ENCODE measurements at places on chromosomes 11 and 22.

DNA sequence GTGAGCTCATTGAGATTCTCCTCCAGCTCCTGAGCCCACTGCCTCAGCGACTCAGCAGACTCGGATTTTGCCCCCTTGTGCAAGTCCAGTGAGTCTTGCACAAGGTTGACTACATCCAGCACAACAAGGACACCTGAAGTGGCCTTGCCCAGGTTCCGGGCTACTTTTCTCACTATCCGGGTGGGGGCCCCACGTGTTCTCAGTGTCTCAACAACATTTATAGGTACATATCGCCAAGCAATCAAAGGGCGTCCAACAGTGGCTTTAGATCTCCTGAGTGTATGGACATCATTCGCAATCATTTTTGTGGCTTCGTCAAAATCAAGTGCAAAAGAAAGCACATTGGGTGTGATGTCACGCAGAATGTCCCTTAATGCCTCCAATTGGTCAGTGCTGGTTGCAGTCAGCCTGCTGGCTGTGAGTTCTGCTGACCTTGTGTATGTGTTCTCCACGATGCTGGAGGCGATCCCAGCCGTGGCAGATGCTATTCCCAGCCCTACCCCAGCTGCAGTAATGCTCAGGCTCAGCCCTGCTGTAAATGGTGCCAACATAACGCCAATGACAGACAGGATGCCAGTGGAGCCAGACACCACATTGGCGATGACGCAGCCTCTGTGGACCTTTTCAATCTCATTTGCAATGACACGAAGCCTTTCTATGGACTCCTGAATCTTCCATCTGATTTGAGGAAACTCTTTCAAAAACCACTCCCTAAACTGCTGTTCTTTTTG, 10.3 kb downstream of the APOL4 start:
- DNase-seq, result no peak

- DNase-seq, result no peak
Observed at GRCh38 chr22:44316393-44317122, 3.8 kb upstream of the SHISAL1 start.

DNA sequence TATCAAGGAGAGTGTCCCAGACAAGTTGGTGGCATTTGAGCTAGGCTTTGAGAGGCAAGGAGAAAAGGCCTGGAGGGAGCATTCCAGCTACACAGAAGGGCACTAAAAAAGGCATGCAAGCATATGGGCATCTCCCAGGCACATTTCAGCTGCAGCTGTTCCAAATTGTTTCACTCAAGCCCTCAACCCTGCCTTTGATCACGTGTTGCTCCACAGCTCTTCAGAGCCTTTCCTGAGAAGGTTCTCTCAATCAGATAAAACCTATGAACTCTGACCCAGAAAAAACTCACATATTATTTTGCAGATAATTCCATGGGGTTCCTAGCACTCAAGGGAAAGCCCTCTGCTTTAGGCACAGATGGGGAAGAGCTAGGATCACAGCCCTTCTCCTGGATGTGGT, 24.4 kb upstream of the HSPA8 start:
- DNase-seq, result no peak

DNA sequence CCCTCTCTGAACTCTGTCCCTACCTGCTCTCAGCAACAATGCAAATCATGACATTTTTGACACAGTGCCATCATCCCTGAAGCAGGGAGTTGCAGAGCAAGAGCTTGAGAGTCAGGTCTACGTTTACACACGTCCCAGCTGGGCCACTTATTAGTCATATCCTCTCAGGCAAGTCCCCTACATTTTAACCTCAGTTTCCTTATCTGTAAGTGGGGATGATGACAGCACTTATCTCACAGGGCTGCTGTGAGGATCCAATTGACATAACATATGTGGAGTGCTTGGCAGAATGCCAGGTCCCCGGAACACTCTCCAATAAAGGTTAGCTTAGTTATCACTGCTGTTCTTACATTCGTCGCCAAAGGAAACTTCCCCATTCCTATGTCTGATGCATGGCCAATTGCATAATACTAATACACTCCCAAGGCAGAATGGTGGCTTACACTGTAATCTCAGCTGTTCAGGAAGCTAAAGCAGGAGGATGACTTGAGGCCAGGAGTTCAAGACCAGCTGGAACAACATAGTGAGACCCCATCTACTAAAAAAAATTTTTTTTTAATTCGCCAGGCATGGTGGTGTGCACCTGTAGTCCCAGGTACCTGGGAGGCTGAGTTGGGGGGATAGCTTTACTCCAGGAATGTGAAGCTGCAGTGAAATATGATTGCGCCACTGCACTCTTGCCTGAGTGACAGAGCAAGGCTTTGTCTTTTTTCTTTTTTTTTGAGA, 16.6 kb downstream of the ASCC2 start:
- peak; percentile 99 for DNase-seq

- no peak for DNase-seq
Observed at GRCh38 chr11:14275076-14275475, 83.9 kb downstream of the RRAS2 start.

GRCh38 chr11:30358536-30358935, 35.6 kb downstream of the ARL14EP start:
- DNase-seq, result no peak

- no peak for DNase-seq
Observed at GRCh38 chr11:92558323-92558722, 333.7 kb downstream of the FAT3 start.

GRCh38 chr11:44006917-44007361, 40.8 kb upstream of the ACCSL start:
- DNase-seq, result no peak

DNA sequence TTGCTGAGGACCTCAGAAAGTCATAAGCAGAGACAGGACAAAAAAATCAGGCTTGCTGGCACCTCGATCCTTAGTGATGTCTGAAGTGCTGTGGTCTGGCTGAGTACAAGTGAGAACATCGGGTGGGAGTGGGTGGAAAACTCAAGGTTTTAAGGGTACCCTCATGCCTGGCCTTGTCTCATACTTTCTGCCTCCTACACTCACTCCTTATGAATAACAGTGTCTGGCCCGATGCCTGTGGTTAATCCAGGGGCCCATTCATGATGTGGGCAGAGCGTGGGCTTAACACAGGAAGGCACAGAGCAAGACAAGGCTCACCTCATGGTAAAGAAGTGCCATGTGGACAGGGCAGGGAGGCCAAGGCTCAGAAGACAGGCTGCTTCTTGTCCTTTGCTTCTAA, 11.0 kb upstream of the UCP3 start:
- DNase-seq, result no peak

- no peak for DNase-seq
Observed at GRCh38 chr11:109208121-109208520, 213.9 kb upstream of the C11orf87 start.

DNA sequence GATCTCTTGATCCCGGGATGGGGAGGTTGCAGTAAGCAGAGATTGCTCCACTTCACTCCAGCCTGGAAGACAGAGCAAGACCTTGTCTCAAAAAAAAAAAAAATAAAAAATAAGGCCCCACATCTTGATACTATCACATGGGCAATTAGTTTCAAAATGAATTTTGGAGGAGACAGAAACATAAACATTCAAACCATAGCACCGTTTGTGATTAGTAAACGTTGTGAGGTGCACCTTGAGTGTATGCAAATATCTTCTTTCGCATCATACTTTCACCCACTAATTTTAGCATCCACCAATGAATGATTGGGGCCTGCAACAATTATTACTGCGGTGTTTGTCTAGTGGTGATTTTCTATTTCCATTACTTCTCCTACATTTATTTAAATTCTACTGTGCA, 11.0 kb upstream of the SPDYC start:
- no peak for DNase-seq

DNA sequence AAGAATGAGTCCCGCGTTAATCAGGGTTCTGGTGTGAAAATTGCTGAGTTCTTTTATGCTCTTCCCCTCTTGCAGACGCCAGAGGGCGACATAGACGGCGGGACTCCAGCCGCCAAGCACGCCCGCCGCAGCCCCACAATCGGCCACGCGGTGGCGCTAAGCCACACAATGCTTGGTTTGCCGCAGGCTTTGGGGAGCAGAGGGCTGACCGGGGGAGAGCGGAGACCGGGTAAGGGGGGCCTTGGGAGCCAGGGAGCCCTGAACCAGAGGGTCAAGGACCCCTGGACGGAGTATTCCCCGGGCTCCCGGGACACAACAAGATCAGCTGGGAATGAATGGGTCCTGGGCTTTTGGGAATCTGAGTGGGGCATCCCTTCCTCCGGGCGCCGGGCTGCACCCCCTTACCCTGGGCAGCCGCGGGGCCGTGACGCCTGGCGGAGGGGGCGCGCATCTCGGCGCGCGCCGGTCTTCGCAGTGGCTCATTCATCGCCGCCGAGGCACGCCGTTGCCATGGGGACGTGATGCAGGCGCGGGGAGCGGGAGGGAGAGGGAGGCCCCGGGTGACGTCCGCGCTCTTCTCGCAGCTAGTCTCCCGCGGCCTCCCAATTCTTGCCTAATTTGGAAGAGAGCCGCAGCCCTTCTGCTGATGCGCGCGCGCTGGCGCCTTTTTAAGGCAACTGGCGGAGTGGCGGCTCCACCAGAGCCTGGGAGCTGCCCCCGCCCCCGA, 12.2 kb upstream of the NPAS4 start:
- no peak for DNase-seq

- no peak for DNase-seq
Observed at GRCh38 chr22:32733923-32734514, 67.5 kb upstream of the TIMP3 start.

- DNase-seq, result peak; percentile 8
Observed at GRCh38 chr22:22955866-22956535, 68.4 kb downstream of the IGLL5 start.

DNA sequence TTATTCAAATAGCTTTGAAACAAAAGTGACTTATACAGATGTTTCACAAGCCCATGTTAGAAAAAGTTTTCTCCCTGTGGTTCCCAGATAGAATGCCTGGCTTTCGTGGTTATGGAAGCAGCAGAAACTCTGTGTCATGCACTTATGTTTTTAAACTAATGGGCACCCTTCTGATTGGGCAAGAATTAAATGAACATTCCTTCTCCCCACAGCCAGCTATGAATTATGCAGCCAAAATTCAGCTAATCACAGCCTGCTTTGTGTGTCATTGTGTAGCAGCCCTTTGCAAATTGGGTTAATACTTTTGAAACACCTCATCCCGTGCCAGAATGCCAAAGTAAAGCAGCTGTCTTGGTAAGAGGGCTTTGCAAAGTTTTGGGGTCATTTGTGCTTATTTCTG, 46.9 kb downstream of the PANX1 start:
- peak; percentile 45 for DNase-seq

- DNase-seq, result peak; percentile 90
Observed at GRCh38 chr11:125082611-125083311, 19.7 kb downstream of the SLC37A2 start.

- DNase-seq, result no peak
Observed at GRCh38 chr22:18091478-18091877, 13.7 kb downstream of the PEX26 start.

DNA sequence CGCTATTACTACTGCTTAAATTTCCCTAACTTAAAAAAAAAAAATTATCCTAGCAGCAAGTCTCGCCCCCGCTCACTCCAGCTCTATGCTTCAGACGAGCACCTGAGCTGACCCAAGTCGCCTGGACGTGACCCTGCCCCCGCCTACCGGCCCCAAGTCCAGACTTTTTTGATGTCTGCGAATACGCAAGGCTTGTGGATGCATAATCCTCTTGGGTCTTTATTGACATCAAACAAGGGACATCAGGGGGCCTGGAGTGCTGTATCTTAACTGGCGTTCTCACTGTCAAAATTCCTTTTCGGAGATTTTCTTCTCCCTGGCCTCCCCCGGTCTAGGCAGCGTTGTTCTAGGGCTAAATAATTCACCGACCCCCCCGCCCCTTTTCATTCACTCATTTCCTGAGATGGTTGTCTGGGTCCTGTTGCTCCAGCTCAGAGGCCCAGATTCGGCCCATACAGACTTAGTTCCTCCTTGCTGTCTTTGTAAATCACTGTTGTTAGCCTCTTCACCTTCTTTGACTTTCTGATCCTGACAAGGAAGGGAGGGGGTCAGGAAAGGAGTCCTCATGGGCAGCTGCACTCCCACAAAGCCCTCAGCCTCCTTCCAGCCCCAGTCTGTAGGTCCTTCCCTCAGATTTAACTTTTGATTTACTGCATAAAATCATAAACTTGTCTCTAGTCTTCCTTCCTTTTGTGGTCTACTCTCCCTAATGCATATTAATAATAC, 601 bp upstream of the LRP4 start:
- no peak for DNase-seq

GRCh38 chr22:44183287-44183588, 2.5 kb downstream of the PARVG start:
- no peak for DNase-seq

DNA sequence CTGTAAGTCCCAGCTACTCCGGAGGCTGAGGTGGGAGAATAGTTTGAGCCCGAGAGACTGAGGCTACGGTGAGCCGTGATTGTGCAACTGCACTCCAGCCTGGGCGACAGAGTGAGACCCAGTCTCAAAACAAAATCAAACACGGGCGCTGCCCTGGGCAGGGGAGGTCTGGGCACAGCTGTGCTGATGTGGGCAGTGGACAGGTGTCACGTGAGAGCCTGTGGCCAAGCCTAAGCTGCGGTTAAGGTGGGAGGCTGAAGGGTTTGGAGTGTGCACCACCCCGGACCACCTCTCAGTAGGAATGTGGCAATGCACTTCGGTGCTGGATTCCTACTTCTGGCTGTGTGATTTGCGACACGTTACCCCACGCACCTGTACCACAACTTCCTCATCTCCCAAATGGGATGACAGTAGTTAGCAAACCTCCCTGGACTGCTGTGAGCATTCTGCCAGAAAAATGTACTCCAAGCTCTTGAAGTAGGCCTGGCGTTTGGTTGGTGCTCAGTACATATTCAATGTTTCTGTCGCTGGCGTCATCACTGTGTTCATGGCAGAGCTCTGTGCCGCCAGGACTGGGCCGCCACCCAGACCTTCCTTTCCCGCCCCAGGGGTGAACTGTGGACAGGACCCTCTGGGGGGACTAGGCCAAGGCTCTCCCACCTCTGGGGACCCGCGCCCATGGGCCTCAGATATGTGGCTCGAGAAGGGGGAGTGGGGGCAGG, 807 bp upstream of the ZNF74 start:
- no peak for DNase-seq

GRCh38 chr11:120131941-120132644, 5.8 kb downstream of the TRIM29 start:
- DNase-seq, result no peak

- no peak for DNase-seq
Observed at GRCh38 chr22:40853961-40854360, 2.5 kb downstream of the ST13 start.

- no peak for DNase-seq
Observed at GRCh38 chr11:32105871-32106560, 15.1 kb downstream of the RCN1 start.

Measured in epithelial cell of prostate (primary cell).